MM.1S (cell line): ENCODE measurements at places on chromosomes 12 and 14.

DNA sequence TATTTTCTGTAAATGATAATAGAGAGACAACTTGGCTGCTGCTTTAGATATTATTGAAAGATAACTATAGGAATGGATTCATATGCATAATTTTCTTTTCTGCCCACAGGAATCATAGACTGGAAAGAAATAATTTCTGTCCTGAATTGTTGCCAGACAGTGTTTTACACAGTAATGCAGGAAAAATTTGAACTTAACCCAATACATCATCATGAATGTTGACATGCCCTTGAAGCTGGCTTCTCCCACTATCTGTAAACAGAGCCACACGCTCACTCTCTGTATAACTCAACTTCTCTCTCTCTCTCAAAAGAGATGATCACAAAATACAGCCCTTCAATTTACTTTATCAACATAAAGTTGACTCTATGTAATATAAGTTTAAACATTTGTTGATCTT is 56.6 kb downstream of the PAX9 start:
- no peak for DNase-seq

GRCh38 chr12:114682106-114682784 is 1.7 kb downstream of the TBX3 start:
- DNase-seq = no peak

- DNase-seq = no peak
Observed at GRCh38 chr14:56412468-56413434, 166.8 kb upstream of the TMEM260 start.

DNA sequence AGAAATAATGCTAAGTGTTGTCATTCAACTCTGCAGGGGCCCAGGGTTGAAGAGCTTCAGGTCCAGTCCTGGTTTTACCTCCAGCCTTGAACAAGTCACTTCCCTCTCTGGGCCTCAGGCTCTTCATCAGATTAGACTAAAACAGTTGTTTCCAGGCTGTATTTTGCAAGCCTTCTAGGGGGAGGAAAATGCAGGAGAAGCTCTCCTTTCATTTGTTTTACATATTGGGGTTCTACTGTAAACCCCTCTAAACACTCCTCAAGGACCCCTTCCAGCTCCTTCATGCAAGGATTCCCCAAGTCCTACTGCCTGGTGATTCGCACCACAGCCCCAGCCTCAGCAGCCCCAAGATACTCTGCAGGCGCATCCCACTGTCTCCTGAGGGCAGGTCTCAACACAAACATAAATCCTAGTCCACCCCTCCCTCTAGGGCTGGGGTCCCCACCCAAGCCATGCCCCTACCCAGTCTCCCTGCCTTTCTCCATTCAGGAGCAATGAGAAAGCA is 2.7 kb downstream of the SDR9C7 start:
- DNase-seq = no peak

DNA sequence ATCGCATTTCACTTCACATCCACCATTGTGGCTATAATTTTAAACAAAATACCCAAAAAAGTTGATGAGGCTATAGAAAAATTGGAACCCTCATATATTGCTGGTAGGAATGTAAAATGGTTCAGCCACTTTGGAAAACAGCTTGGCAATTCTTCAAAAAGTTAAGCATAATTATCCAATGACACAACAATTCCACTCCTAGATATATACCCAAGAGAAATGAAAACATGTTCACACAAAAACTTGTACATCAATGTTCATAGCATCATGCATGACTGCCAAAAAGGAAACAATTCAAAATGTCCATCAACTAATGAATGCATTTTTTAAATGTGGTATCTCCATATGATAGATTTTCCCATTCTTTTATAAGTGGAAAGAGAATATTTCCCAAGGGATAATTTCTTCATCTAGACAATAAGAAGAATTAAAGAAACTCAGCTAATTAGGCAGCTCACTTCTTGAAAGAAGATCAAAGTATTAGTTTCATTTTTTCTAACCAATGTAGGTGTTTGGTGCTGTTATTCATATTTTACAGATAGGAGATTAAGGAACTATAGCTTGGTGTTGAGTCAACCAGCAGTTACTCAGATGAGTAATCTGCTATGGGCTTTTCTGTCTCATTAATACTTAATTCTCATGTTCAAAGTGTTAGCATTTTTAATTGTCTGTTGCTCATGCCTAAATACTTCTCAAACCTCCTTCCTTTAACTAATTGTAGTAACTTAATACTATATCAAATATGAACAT is 32.8 kb downstream of the YEATS4 start:
- no peak for DNase-seq

GRCh38 chr12:49972641-49973360 is at the start of gene AQP6:
TSS of gene AQP6 (plus strand) at chr12:49972947. CDS start at chr12:49973174, 227 bp downstream.
- DNase-seq = no peak

- DNase-seq = no peak
Observed at GRCh38 chr14:92502541-92503286, 10.9 kb upstream of the RIN3 start.

GRCh38 chr12:132761921-132762583 is 420 bp upstream of the ANKLE2 start:
- DNase-seq = peak; percentile 81

DNA sequence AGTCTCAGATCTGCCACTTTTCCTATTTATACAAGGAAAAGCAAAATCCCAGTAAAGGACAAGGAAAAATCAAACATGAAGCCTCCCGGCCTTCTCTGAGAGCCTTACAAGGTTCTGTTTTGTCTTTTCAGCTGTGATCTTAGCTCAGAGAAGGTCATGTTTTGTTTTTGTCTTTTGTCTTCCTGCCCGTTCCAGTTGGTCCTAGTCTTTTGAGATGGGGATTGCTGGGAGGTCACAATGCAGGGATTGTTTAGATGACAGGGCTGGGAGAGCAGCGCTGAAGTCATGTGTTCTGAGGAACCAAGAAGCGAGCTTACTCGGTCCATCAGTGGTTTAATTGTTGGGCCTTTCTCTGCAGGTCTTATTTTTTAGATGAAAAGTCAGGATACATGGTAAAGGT is 6.0 kb downstream of the PLEKHH1 start:
- DNase-seq = no peak

DNA sequence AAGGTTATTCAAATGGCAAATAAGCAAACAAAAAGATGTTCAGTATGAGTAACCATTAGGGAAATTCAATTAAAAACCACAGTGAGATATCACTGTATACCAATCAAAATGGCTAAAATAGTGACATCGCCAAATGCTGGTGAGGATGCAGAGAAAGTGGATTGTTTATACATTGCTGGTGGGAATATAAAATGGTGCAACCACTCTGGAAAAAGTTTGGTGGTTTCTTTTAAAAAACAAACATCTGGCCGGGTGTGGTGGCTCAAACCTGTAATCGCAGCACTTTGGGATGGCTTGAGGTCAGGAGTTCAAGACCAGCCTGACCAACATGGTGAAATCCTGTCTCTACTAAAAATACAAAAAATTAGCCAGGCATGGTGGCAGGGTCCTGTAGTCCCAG is 14.0 kb upstream of the STRAP start:
- no peak for DNase-seq

- DNase-seq = no peak
Observed at GRCh38 chr14:101318271-101318670, 243.0 kb upstream of the DIO3 start.

DNA sequence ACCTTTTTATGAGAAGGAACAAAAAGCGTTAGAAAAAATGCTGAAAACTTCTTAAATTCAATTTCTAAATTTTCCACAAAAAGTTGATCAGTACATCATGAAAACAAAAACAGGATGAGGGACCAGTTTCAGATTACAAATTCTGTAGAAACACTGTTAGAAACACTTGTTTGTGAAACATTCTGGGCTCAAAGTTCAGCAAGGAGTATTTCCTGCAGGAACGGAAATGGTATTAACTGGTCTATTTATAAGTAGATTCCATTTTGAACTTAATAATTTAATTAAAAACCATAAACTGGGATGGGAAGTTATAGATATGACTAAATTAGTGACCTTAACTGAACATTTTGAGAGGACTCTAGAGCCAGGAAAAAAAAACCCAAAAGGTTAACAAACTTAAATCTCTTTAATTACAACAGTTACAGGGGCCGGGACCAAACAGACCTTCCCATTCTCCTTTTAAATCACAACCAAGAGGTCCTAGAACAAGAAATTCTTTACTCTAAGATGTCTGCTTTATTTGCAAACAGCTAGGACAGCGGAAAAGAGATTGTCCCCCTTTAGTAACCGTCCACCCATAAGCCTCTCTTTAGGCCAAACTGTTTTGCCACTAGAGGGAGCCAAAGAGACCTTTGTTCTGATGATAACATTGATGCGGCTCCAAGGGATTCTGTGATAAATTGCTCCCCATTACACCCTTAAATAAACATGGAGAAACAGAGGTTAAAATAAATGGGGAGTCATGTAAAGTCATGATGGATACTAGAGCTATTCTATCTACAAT is 69.0 kb upstream of the RERGL start:
- peak; percentile 64 for DNase-seq

DNA sequence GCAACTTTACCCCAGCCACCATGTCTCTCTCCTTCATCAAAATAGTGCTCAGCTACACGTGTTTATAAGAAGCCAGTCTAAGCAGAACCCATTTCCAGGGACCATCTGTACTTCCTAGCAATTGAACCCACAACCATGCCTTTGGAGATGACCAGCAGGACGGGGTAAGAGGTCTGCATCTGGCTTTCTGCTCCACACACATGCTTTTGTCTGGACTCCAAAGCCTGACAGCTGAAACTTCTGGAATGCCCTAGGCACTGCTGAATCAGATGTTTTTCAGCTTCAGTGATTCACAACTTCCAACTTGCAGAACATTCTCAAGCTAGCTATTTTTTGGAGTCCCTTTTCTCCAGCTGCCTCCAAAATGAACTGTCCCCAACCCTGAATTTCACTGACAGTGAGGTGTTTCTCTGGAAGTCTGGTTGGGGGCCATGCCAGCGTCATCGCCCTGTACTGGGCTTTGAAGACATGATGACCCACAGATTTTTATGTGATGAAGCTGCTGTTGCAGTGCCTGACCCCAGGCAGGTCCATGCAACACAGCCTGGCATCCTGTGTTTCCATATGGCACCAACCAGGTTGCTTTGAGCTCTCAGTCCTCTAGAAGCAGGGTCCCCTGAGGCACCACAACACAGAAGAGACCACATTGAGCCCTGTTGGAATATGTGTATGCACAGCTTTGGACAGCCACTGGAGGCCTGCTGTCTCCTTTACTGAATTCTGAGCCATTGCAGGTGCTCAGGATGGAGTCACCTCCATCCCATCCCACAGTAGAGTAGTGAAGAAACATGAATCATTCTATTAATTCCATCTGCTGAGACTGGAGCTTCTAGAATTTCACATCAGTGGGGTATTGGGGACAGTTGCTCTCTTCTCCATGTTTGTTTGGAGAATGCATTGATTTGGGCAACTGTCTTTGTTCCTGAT is 80.2 kb downstream of the NUAK1 start:
- no peak for DNase-seq
